ENCODE measurements at places on chromosomes 12 and 14.

GRCh38 chr14:38646391-38646790 is 390.5 kb upstream of the CLEC14A start:
- DNase-seq = no peak

DNA sequence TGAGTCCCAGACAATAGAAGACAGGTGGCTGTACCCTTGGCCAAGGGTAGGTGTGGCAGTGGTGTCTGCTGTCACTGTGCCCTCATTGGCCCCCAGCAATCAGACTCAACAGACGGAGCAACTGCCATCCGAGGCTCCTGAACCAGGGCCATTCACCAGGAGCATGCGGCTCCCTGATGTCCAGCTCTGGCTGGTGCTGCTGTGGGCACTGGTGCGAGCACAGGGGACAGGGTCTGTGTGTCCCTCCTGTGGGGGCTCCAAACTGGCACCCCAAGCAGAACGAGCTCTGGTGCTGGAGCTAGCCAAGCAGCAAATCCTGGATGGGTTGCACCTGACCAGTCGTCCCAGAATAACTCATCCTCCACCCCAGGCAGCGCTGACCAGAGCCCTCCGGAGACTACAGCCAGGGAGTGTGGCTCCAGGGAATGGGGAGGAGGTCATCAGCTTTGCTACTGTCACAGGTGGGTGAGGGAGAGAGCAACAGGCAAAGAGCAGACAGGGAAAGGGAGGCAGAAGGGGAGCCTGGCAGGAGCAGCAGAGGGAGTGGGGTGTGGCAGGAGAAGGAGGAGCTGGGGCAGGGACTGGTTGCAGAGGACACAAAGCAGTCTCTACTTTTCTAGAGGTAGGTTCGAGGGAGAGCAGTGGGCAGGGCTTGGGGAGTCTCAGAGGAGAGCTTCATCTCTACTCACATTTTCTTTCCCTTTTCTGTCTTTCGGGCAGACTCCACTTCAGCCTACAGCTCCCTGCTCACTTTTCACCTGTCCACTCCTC is 452 bp downstream of the INHBE start:
- no peak for DNase-seq

- DNase-seq = no peak
Observed at GRCh38 chr12:124371970-124372555, 77.2 kb downstream of the RFLNA start.

GRCh38 chr12:89796798-89797382 is 88.3 kb upstream of the ATP2B1 start:
- DNase-seq = no peak

- DNase-seq = no peak
Observed at GRCh38 chr14:30848449-30849240, 25.7 kb upstream of the COCH start.

DNA sequence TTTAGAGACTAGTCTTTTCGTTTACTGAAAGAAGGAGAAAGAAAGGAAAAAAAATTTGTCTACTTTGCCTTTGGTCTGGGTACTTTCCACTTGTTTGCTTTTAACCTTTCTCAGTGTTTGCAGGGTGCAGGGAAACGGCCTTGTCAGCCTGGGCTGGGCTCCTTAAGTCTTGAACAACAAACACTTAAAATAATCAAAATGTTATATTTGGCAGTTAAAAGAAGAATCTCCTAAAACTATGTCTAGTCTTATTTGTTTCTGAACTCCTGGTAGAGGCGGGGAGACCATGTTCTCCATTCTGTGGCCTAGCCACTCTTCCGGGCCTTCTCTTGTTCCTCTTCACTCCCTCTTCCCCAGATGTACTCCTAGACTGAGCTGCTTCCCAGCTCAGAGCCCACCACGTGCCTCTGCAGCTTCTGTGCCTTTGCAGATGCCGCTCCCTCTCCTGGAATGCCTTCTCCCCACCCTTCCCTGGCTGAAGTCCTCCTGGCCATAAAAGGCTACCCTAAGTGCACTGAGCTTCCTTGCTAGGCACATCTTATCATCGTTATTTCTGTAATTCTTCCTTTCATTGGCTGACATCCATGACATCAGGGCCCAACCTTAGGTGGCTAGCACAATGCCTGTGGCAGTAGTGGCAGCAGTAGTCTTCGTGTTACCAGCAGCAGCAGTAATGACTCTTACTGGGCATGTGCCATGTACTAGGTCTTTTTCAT is 432.9 kb downstream of the ZFP36L1 start:
- peak; percentile 35 for DNase-seq

GRCh38 chr14:46259536-46259935 is 392.0 kb downstream of the RPL10L start:
- DNase-seq = no peak

Measured in B cell (primary cell).